ENCODE measurements at places on chromosomes 5 and 9.

DNA sequence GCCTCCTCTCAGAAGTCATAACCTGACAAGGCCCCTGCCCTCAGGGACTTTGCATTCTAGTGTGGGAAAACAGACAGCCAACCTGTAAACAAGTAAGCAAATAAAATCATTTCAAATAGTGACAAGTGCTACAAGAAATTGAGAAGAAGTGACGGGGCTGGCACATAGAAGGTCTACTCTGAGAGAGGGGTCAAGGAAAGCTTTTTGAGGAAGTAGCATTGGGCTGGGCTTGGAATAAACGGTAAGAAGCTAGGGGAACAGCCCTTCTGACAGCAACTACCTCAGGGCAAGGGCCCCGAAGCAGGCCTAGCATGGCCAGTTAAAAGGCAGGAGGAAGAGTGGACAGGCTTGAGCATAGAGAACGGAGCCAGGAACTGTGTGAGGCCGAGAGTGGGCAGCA lies 4.8 kb upstream of the SLC2A8 start:
- DNase-seq, result no peak

DNA sequence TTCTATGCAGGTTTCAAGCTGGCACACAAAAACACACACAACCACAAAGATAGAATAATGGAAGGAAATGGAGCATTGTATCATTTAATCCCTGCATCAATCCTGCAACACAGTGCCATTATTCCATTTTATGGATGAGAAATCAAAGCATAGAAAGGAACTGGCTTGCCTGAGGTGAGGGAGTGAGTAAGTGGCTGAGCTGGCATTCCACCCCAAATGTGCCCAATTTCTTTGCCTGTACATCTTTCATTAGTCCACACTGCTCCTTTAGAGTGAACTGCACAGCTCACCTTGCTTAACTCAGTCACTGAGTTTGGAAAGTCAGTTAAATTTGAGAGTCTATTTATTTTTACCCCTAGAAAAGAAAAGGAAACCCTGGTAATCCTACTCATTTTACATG lies 28.9 kb downstream of the ZNF366 start:
- DNase-seq, result no peak

GRCh38 chr5:151675611-151676313 lies 11.0 kb downstream of the SPARC start:
- DNase-seq, result no peak

DNA sequence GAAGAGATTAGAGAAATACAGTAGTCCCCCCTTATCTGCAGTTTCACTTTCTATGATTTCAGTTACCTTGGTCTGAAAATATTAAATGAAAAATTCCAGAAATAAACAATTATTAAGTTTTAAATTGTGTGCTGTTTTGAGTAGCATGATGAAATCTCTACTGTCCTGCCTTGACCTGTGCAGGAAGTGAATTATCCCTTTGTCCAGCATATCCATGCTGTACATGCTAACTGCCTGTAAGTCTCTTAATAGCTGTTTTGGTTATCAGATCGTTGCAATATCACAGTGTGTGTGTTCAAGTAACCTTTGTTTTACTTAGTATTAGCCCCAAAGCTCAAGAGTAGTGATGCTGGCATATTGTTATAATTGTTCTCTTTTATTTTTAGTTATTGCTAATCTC lies 11.2 kb upstream of the JAK2 start:
- DNase-seq, result no peak

- DNase-seq, result no peak
These were observed 72.9 kb downstream of the ARHGEF37 start for GRCh38 chr5:149654231-149654630.

- no peak for DNase-seq
These were observed 848.8 kb upstream of the DMAC1 start for GRCh38 chr9:8648271-8648845.
